Stimulated activated CD8-positive, alpha-beta memory T cell treated with anti-CD3 and anti-CD28 coated beads, Interleukin-12 subunit alpha, Interleukin-12 subunit beta, amount 100 ng/mL, for 1 hour (primary cell): ENCODE measurements at places on chromosomes 12 and 14.

GRCh38 chr14:26128931-26129671 lies 468.7 kb downstream of the NOVA1 start:
- DNase-seq = no peak

DNA sequence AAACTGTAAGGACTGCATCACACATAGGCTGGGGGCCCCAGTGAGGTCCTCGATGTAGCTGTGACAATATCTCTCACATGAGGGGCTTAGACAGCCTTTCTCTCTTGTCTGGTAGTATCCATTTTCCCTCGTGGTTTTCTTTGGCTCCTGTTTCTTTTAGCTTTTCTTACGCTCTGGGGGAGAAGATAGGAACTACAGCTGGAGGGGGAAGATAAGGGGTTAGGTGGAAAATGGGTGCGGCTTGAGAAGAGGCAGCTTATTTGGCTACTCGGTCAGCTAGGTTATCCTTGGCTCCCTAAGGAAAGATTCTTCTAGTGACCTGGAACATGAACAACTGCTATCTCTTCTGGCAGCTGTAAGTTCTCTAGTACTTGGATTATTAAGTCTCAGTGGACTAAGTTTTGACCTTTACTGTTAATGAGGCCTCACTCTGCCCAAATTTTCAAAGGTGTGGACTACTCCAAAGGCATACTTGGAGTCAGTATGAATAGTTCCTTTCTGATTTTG lies 28.7 kb upstream of the CPNE8 start:
- DNase-seq = no peak

- no peak for DNase-seq
Observed at GRCh38 chr14:29971101-29971500, 43.5 kb upstream of the PRKD1 start.

GRCh38 chr12:8709124-8709830 lies 11.5 kb downstream of the RIMKLB start:
- DNase-seq = no peak

- DNase-seq = no peak
Observed at GRCh38 chr12:122064025-122064777, 14.4 kb upstream of the MLXIP start.

- DNase-seq = no peak
Observed at GRCh38 chr12:96303653-96304052, 96.6 kb downstream of the CDK17 start.

DNA sequence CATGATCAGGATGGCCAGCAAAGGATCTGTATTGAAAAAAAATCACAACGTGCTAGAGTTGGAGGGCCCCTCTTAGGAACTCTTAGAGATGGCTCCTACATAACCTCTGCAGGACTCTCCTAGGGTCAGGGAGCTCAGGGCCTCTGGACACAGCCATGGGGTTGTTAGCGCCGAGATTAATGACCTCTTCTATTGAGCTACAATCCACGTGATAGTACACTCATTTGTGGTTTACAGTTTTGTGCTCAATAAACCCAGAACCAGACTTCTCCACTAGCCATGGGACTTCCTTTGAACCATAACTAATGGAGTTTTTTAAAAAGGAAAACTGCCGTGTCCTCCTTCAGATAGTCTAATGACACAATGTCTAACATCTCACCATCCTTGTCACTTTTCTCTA lies 29.6 kb upstream of the HDAC7 start:
- DNase-seq = no peak

- no peak for DNase-seq
Observed at GRCh38 chr12:39541471-39541870, 78.1 kb downstream of the ABCD2 start.

DNA sequence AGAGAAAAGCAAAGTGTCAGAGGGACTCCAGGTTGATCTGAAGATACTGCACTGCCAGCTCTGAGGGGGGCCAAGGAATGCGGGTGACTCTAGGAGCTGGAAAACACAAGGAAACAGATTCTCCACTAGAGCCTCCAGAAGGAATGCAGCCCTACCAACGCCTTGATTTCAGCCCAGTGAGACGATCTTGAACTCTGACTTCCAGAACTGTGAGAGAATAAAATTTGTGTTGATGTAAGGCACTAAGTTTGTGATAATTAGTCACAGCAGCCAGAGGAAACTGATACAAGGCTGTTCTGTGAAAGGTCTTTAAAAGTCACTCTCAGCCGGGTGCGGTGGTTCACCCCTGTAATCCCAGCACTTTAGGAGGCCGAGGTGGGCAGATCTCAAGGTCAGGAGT lies 34.2 kb downstream of the CKAP4 start:
- DNase-seq = no peak

DNA sequence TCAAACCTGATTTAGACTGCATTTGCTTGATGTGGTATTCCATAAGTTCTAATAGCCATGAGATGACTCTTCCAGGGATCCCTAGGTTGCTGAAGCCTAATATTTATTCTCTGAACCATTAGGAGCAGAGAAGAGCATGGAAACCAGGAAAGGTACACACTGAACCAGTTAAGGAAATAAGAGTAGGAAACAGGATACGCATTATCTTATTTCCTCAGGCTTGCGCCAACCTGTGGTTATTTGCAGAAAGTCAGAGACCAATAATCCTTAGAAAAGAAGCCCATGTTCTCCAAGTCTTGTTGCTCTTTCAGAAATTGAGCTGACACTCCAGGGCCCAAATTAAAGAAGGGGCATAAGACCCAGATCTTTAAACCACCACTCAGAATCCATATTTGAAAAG lies 41.8 kb upstream of the SMUG1 start:
- no peak for DNase-seq

- no peak for DNase-seq
Observed at GRCh38 chr14:89578156-89578555, 161.1 kb upstream of the FOXN3 start.

DNA sequence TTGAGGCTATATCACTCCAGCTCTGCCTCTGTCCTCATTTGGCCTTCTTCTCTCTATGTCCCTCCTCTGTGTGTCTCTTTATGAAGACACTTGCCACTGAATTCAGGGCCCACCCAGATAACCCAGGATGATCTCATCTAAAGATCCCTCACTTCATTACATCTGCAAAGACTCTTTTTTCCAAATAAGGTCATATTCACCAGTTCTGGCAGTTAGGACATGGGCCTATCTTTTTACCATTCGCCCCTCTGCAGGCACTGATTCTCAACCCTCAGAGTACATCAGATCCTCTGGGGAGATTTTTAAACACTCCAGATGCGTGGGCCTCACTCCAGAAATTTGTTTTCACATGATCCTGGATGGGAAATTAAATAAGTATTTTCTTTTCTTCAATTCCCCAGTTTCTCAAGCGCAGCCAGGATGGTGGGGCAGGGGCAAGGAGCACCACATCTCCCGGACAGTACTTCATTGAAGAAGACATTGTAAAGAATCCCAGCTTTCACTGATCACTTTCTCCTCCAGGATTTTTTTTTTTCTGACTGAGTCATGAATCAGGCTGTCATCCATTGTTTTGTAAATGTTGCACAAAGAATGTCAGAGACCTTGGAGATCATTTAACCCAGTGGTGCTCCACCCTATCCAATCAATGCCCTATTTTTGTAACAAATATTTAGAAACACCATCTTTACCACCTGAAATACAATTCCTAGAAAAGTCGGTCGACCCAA lies 27.4 kb downstream of the CRACR2A start:
- no peak for DNase-seq

GRCh38 chr14:72521968-72522741 lies 371.7 kb downstream of the DPF3 start:
- DNase-seq = no peak

- DNase-seq = no peak
Observed at GRCh38 chr12:5742258-5742657, 202.8 kb downstream of the ANO2 start.

GRCh38 chr12:104623883-104624282 lies 167.1 kb downstream of the CHST11 start:
- DNase-seq = no peak

DNA sequence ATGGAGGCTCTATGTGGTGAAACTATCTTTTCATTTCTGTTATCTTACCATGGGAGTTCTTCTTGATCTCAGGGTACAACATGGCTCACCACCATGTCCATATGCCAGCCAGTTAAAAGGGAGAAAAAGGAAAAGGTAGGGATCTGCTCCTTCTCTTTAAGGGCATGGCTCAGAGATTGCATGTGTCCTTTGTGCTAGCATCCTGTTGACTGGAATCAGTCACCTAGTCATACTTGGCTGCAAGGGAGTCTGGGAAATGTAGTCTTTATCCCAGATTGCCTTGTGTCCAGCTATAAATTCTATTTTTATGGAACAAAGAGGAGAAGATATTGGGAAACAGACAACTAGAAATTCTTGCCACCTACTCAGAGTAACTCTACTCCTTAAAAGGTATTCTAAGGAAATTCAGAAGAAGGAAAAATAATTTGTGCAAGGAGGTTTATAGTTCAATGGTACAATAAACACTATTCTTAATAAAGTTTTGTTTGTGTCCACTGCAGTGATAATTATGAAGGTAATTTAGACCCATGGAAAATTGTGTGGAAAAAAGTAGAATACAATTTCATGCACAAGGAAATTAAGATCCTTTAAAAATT lies 86.4 kb upstream of the RPH3A start:
- DNase-seq = no peak
